Esophagus squamous epithelium (tissue), 5 donors: ENCODE measurements at places on chromosomes 7 and 10.

DNA sequence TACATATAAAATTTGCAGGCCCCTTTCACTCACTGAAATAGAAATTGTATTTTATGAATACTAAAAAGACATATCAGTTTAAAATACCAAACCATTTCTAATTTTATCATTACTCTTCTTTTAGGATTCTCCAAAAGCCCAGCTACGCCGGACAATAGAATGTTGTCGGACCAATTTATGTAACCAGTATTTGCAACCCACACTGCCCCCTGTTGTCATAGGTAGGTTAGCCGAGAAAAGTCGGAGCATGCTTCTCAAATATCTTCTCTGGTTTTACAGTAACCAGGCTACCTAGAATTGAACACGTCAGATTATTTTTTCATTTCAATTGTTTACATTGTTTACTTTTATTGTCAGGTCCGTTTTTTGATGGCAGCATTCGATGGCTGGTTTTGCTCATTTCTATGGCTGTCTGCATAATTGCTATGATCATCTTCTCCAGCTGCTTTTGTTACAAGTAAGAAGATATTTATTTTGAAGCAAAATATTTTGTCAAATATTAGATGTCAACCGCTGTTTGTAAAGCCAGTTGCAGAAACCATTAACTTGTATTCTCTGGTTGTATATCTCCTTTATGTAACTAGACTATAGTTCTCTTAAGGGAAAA is 57.6 kb downstream of the MMRN2 start:
- no peak for DNase-seq

DNA sequence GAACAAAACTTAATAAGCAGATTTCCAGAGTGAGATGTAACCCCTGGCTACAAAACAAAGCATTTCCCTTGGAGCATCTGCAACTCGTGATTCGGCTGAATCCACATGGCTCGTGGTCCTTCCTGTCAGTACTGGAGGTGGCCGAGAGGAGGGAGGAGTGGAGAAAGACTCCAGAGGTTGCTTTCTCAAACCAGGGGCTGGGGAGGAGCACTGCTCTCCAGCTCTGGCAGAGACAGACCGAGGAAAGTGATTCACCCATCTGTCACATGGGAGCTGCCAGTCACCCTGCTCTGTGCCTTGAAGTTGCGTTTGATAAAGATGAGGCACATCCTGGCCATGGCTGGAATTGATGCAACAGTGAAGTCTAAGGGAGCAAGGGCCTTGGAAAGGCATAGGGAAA is 72.7 kb downstream of the COL13A1 start:
- no peak for DNase-seq

DNA sequence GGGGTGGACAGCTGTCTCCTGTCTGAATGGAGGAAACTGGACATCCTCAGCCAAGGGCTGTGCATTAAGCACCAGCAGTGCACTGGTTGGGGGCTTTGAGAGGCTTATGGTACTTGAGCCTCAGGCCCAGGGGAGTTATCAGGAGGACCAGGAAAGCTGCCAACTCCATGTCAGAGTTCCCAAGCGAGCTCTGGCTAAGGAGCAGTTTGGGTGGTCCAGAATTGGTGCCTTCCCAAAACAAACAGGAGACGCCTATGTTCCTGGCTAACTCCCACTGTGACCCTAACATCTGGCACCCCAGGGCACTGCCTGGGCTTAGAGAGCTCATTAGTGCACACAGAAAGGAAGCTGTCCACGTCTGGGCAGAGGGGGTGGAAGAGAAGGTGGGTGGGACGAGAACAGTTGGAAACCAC is 408.6 kb upstream of the NPVF start:
- DNase-seq = no peak

- DNase-seq = no peak
These were observed 86.9 kb downstream of the VTI1A start for GRCh38 chr10:112533916-112534315.

- DNase-seq = no peak
These were observed 22.9 kb upstream of the ELFN1 start for GRCh38 chr7:1646957-1647891.

- no peak for DNase-seq
These were observed 18.6 kb upstream of the YWHAG start for GRCh38 chr7:76377186-76377918.

DNA sequence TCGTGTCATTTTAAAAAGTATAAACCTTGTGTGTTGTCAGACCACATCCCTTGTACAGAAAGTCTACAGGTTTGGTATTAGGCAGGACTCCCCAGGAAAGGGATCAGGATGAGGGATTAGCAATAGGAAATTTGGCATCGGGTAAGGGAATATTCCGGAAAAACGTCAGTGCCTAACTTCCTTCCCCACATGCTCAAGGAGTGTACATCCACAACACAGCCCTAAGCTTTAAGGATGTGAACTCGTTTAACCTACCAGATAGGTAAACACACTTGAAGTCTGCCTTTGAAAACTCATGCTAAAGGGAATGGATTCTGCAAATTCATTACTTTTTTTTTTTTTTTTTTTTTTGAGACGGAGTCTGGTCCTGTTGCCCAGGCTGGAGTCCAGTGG is 194.9 kb downstream of the SKIDA1 start:
- no peak for DNase-seq

DNA sequence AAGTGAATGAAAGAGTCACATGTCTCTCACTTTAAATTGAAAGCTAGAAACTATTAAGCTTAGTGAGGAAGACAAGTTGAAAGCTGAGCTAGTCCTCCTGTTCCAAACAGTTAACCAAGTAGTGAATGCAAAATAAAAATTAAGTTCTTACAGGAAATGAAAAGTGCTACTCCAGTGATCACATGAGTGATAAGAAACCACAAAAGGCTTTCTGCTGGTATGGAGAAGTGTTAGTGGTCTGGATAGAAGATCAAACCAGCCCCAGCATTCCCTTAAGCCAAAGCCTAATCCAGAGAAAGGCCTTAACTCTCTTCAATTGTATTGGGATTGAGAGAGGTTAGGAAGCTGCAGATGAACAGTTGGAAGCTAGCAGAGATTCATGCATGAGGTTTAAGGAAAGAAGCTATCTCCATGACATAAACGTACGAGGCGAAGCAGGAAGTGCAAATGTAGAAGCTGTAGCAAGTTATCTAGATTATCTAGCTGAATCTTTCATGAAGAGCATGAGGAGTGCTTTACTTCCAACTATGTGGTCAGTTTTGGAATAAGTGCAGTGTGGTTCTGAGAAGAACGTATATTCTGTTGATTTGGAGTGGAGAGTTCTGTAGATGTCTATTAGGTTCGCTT is 261.6 kb downstream of the MDFIC start:
- no peak for DNase-seq

DNA sequence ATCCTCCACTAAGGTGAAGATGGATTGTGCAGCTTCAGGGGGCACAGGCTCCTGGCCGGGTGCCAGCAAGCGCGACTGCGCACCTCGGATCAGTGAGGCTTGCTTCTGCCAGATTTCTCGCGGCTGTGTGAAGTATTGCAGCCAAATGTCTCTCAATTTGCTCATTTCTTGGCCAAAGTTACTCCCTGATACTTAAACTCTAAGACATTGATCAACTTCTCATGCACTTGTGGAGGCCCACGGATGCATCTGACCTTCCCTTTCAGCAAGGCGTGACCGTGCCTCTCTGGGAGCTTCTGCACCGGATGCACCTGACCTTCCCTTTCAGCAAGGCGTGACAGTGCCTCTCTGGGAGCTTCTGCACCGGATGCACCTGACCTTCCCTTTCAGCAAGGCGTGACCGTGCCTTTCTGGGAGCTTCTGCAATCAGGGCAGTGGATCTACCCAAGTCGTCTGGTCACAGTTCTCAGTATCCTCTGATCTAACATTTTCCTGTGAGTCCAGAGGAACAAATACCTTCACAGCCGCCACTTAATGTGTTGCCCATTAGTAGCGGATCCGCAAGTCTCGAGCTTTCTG is 248.3 kb downstream of the ADARB2 start:
- no peak for DNase-seq

- no peak for DNase-seq
These were observed 663.6 kb downstream of the PARD3 start for GRCh38 chr10:34151481-34151880.

GRCh38 chr7:22355620-22356009 is 1.3 kb downstream of the RAPGEF5 start:
- DNase-seq = no peak

DNA sequence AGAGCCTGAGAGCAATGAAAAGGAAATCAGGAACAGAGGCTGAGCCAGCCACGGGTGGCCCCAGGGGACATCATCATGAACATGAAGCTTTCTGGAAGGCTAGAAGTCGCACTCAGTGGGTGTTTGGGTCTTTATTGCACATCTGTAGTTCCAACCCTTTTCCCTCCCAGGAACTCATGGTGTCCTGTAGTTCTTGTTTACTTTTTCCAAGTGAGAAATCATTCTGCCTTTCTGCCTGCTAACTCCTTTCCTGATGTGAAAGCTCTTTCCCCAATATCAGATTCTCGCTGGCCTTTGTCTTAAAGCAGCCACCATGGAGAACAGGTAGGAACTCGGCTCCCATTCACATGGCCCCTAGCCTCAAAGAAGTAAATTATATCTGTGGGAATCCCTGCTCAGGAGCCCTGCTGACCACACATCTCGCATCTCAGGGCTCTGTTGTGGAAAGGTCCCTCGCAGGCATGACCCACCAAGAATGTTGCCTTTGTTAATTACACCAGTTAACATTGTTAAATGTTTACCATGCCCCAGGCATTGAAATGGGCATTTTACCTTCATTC is 542.7 kb downstream of the TNS3 start:
- no peak for DNase-seq

GRCh38 chr7:23133797-23134196 is 28.2 kb downstream of the KLHL7 start:
- no peak for DNase-seq

GRCh38 chr7:130079846-130080394 is 9.6 kb downstream of the KLHDC10 start:
- DNase-seq = no peak

DNA sequence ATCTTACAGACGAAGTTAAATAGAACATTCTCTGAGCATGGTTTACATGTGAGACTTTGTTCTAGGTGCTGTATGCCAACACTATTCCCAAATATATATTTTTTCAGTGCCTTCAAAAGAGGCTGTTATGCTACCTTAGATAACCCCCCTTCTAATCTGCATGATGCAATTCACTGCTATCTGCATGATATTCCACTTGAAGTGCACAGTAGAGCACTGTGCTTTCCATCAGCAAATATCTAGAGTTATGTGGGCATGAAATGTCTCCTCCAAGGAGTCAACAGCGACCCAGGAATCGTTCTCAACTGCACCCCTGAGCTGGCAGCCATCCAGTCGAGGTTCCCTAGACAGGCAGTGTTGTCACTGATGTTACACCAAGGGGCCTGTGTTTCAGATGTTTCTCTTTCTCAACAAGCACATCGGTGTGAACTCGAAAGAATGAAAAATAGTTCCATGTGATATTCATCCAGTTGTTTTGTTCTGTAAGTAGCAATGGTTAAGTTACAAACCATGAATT is 88.3 kb downstream of the PDE1C start:
- DNase-seq = no peak
